Motor neuron (in vitro differentiated cells): ENCODE measurements at places on chromosomes 12 and 14. TPM values are rescaled to one million over a fixed set of nuclear protein-coding genes. Genes with fewer than 3 reads are reported as not detected.

DNA sequence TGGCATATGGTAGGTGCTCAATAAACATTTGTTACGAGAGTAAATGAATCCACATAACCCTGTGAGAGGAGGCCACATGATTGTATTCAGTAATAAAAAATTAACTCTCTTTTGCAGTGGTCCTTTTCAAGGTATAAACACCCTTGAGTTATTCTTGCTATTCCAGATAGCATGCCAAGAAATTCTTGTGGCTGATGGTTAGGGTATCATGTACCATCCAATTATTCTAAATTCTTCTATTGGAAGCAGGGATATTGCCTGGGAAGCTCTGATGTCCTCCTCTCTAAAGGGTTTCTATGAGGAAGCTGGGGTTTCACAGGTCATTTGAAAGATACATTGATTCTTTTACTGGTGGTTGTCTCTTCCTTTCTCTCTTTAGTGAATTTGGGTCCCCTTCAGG is 10.1 kb downstream of the AKAP6 start:
- ATAC-seq: no peak

GRCh38 chr14:71245659-71246361 is 338.6 kb downstream of the PCNX1 start:
- ATAC-seq: no peak

DNA sequence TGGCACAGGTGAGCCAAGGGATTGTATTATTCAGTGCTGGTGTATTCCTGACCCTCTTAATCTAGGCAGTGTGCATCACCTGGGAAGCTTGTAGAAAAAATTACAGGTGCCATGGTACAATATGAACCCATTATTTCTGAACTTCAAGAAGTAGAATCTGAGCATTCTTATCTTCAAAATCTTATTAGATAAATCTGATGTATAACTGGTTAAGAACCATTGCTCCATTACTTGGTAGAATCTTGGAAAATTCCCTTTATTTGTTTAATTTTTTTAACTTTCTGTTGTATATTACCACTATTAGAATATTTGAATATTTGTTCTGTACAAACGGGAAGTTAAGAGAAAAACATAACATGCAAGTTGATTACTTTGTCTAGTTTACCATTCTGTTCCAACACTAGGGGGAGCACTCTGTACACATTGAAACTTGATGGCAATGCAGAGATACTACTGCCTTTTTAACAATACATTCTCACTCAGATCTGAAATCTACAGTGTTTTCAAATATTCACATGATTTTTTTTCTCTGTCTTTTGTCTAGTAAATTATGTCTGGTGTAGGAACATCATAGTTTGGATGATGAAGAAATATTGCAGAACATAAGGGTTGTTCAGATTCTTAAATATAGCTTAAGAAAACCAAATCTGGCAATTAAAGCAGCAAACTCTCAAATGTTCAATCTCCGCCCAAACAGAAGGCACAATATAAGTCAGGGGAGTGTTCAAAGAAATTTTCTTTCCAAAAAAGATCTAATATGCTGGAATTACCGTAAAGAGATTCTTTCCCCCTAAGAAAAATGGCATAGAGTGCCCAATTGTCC is 196.6 kb downstream of the PCNX1 start:
- ATAC-seq: no peak

GRCh38 chr12:103505371-103506236 is 9.8 kb upstream of the C12orf42 start:
- no peak for ATAC-seq

- ATAC-seq: no peak
Measured at GRCh38 chr14:70338550-70338949, 20.9 kb downstream of the COX16 start.

DNA sequence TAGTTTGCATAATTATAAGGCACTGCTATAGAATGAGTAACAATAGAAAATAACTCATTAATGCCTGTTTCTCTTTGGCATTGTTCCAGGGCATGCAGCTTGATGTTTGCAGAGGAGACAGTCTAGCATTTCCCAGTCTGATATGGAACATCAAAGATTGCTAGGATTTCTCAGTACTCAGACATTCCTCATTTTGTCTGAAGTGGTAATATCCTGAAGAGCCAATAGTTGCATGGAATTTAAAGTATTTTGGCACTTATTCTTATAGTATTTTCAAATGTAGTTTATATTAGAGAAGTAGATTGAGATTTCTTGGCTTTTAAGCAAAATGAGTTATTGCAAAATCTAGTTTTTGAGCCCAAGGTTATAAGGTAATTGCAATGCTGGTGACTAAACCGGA is 337.3 kb upstream of the E2F7 start:
- peak; percentile 42 for ATAC-seq

GRCh38 chr12:6843118-6843902 is 2.6 kb downstream of the GNB3 start:
- ATAC-seq: no peak

DNA sequence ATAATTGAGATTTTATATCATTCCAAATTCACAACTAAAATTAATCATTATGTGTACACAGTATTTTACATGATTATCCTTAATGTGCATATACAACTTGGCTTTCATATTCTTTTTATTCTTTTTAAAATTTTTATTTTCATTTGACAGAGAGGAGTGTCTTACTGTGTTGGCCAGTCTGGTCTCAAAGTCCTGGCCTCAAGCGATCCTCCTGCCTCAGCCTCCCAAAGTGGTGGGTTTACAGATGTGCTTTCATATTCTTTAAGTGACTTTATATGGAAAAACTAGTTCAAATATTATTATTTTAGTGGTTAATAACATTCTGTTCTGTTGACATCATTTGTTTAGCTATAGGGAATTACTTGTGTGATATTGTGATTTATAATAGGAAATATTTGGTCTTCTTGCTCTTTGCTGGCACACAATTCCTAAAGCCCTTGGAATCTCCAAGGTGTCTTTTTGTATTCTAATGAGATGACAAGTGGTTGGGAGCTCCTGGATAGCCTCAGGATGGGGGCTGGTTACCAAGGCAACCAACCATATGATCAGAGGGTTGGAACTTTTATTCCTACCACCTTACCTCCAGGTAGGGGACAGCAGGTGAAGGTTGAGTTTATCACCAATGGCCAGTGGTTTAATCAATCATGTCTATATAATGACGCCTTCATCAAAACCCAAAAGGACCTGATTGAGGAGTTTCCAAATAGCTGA is 16.0 kb upstream of the ZNF410 start:
- ATAC-seq: no peak

DNA sequence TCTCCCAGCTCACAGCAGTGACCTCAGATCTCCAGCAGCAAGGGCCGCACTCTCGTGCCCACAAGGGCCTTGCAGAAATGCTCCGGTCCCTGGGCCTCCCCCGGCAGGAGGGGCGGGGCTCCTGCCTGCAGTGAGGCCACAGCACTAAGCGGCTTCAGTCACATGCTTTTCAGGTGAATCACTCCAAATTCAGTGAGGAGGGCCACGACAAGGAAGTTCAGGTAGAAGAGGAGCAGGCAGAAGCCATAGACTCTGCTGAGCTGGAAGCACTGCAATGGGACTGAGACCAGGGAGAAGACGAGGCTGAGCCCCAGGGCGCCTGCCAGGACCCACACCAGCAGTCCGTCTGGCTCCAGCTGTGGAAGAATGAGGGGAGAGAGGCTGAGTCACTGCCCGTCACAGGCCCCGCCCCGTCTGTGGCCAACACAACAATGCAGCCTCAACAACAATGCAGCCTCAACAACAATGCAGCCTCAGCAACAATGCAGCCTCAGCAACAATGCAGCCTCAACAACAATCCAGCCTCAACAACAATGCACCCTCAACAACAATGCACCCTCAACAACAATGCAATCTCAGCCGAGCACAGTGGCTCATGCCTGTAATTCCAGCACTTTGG is 35.2 kb downstream of the SLC8B1 start:
- ATAC-seq: peak; percentile 76

DNA sequence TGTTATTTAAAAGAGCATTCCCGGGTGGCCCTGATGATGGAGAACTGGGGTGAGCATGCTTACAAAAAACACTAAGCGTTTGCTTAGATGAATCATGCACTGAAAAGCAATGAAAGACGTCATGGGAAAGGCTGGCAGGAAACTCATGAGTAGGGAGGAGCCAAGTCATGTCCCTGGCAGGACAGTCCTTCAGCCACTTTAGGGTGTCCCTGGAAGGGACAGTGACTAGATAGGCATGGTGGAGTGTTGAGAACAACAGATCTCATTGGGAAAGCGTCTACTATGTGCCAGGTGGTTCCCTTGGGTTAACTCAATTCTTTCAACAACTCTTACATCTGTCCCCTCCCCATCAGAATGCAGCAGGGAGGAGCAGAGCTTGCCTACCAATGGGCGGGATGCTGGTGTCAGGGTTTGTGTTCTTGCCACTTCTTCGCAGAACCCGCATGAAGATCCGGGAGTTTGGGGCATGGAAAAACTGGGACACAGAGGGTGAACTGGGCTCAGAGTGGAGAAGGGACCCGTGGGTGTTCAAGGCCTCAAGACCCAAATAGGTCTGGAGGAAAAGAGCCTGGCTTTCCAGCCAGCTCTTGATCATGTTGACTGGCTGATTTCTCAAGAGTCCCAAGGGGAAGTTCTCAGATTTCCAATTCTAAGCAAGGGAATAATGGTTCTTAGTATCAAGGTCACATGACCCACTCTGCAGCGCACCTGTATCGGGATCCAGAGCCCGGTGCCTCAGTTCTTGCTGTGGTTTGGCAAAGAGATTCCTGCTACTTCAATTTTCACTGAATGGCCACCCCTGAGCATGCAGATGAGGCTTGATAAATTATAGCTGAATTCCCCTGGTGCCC is 653.9 kb upstream of the TBX3 start:
- peak; percentile 20 for ATAC-seq

GRCh38 chr12:12282202-12282601 is 15.4 kb upstream of the LRP6 start:
- ATAC-seq: no peak

DNA sequence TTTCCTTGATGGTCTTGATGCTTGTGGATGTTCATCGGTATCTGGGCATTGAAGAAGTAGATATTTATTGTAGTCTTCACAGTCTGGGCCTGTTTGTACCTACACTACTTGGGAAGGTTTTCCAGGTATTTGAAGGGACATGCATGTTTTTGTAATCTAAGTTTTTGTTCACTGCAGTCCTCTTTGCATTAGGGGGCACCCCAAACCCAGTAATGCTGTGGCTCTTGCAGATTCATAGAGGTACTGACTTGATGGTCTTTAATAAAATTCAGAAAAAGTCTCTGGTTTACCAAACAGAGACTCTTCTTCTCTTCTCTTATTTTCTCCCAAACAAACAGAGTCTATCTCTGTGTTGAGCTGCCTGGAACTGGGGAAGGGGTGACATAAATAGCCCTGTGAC is 150.9 kb upstream of the SLC16A7 start:
- no peak for ATAC-seq

GRCh38 chr12:115932066-115932465 is 345.4 kb downstream of the MED13L start:
- ATAC-seq: no peak

- ATAC-seq: no peak
Measured at GRCh38 chr12:122803937-122804336, 29.6 kb downstream of the CCDC62 start.

- no peak for ATAC-seq
Measured at GRCh38 chr12:104419717-104420116, 37.0 kb upstream of the CHST11 start.

GRCh38 chr12:95626854-95627253 is 75.6 kb upstream of the USP44 start:
- ATAC-seq: no peak

- ATAC-seq: no peak
Measured at GRCh38 chr12:25101092-25101445, 93.9 kb downstream of the DNAI7 start.

- no peak for ATAC-seq
Measured at GRCh38 chr12:95151406-95151805, 65.9 kb downstream of the FGD6 start.

- ATAC-seq: no peak
Measured at GRCh38 chr12:108009442-108010070, 119.5 kb upstream of the WSCD2 start.

- no peak for ATAC-seq
Measured at GRCh38 chr14:93930296-93930988, 3.3 kb downstream of the FAM181A start.

DNA sequence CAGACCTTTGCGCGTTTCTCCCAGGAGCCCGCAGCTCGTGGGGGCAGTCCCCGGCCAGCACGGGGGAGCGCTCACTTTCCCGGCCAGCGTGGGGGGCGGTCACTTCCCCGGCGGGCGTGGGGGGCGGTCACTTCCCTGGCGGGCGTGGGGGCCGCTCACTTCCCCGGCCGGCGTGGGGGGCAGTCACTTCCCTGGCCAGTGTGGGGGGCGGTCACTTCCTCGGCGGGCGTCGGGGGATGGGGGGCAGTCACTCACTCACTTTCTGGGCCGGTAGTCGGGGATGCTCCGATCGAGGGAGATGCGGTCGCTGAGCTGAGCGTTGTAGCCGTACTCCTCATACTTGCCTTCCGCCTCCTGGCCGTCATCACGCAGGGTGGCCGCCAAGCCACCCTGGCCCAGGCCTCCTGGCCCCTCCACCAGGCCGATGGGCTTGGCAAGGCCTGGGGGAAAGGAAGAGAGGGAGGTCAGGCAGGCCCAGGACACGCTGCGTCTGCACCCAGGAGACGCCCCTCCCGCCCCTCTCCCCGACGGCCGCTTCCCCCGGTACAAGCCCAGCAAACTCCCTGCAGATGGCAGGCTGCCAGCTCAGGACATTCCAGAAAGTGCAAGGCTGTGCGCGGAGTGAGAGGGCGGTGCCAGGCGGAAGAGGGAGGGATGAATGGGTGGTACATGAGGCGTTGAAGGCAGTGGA is 43.3 kb downstream of the GALNT9 start:
- ATAC-seq: peak; percentile 74

GRCh38 chr14:99318959-99319295 is 46.9 kb upstream of the BCL11B start:
- ATAC-seq: no peak

- no peak for ATAC-seq
Measured at GRCh38 chr14:24312736-24313507, 1.6 kb downstream of the LTB4R start.

DNA sequence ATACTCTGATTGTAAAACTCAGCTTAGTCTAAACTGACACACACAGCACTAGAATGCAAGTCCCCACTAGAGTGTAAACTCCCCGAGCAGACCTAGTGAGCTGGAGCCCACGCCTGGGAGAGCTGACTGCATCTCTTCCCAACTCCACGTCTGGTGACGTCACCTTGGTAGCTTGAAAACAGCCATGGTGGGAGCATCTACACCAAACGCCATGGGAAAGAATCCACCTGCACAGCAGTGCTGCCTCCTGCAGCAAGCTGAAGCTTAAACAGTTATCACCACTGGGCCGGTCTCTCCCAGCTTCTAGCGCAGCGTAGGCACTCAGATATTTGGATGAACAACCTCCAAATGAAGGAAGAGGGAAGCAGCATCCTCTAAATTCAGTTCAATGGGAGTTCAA is 4.3 kb upstream of the PAPLN start:
- ATAC-seq: no peak

The MMP19 gene
- 0.23 and 0.25 TPM in 2 replicates for total RNA-seq

The DNAJC22 gene
- 7.6 and 8.8 TPM in 2 replicates for total RNA-seq

The PRKCH gene
- 0.69 and 0.73 TPM in 2 replicates for total RNA-seq

The CELA1 gene
- not detected in 2 replicates for total RNA-seq

The CALCOCO1 gene
- 76.7 and 81.5 TPM in 2 replicates for total RNA-seq

The FGF6 gene
- not detected in 2 replicates for total RNA-seq

The PTPRR gene
- total RNA-seq: 2.1 and 2.8 TPM in 2 replicates

The CEBPE gene
- total RNA-seq: not detected in 2 replicates

The SRGAP1 gene
- 2.2 and 2.4 TPM in 2 replicates for total RNA-seq

The RFX4 gene
- total RNA-seq: 0.58 and 0.67 TPM in 2 replicates

The TEX52 gene
- total RNA-seq: 0.86 TPM in 1 of 2 replicates, not detected in the other

The EXOC3L4 gene
- 0.10 and 0.32 TPM in 2 replicates for total RNA-seq

The TPH2 gene
- 0.46 and 0.96 TPM in 2 replicates for total RNA-seq

The SAMD15 gene
- total RNA-seq: 1.2 and 3.3 TPM in 2 replicates
